ENCODE measurements at places on chromosomes 16 and 17. TPM values are rescaled to one million over a fixed set of nuclear protein-coding genes. Genes with fewer than 3 reads are reported as not detected.

DNA sequence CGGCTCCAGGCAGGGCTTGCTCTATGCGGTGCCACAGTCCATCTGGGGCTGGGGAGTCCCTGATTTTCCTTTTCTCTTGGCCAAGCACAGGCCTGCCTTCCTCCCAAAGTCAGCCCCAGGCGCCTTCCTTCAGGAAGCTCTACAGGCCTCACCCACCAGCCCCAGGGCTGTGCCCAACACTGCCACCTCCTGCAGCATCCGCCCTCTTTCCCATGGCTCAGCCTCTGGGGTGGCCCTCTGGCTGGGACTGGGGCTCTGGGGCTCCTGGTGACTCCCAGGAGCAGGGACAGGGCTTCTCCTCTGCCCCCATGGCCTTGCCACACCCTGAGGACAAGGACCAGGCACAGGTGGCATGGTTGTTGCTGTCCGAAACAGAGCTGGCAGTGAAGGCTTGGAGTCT, 817 bp downstream of the ITGB4 start:
- H3K27ac ChIP-seq: no peak overlapping the region
- no peaks in the 10 kb centered on the region for H3K36me3 ChIP-seq
- DNase-seq: no peak
- H3K27me3 ChIP-seq: no peaks in the 10 kb centered on the region
- H3K4me1 ChIP-seq: peaks cover 6% of the 10 kb centered on the region

DNA sequence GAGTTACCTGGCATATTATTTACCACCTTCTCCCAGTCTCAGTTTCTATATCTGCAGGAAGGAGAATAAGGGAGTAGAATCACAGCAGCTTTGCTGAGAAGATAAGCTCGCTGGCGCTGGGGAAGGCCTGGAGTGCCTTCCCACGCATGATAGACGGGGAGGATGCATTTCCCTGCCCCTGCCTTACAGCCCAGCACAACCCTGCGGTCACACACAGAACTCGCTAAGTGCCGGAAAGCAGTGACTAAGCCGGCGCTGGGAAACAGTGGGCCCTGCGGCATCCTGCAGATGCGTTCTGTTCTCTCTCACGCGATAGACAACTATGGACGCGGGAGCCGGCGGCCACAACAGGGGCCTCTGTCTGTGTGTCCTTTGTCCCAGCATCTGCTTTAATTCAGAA, 4.8 kb downstream of the CA5A start:
- H3K4me3 ChIP-seq: peak overlapping the region; percentile 30
- peak; percentile 61 for DNase-seq
- H3K27ac ChIP-seq: no peak overlapping the region
- no peaks in the 10 kb centered on the region for H3K4me1 ChIP-seq

DNA sequence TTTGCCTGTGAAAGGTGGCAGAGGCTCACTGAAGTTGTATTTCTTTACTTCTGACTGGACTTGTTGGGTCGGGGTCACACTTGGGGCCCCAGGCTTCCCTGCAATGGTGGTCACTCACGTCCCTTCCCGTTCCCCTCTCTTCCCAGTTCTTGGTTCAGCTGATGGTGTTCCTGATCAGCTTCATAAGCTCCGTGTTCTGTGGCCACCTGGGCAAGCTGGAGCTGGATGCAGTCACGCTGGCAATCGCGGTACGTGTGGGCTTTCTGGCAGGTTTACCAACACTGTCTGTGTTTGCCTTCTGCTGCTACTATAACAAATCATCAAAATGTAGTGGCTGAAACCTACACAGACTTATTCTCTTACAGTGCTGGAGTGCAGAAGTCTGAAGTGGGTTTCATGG, 8.6 kb downstream of the SLC47A1 start:
- H3K27ac ChIP-seq: no peak overlapping the region
- H3K27me3 ChIP-seq: peaks cover 5% of the 10 kb centered on the region
- no peak for DNase-seq

The TRPV3 gene
- 6.5 TPM for total RNA-seq

- H3K36me3 ChIP-seq: no peaks in the 10 kb centered on the region
- DNase-seq: no peak
- H3K27ac ChIP-seq: no peak overlapping the region
- no peaks in the 10 kb centered on the region for H3K27me3 ChIP-seq
These were observed 56.3 kb downstream of the LMF1 start for GRCh38 chr16:914440-914839.

- H3K27me3 ChIP-seq: no peaks in the 10 kb centered on the region
- H3K36me3 ChIP-seq: no peaks in the 10 kb centered on the region
- no peak for DNase-seq
- H3K4me1 ChIP-seq: peaks cover 9% of the 10 kb centered on the region
- H3K27ac ChIP-seq: no peak overlapping the region
These were observed 15.9 kb upstream of the ZNF629 start for GRCh38 chr16:30802936-30803335.

The CACNG3 gene
- total RNA-seq: not detected

The COX11 gene
- total RNA-seq: 29.1 TPM

The TMEM186 gene
- total RNA-seq: 11.8 TPM

The SALL1 gene
- total RNA-seq: not detected

The UTS2R gene
- not detected for total RNA-seq

- no peak for DNase-seq
- H3K4me3 ChIP-seq: no peak overlapping the region
- no peak overlapping the region for H3K27ac ChIP-seq
- no peaks in the 10 kb centered on the region for H3K27me3 ChIP-seq
- peaks cover 17% of the 10 kb centered on the region for H3K36me3 ChIP-seq
These were observed 67.9 kb downstream of the TRIM37 start for GRCh38 chr17:59038734-59039133.

GRCh38 chr16:10940501-10941079, 1.7 kb downstream of the DEXI start:
- peaks cover 68% of the 10 kb centered on the region for H3K4me1 ChIP-seq
- H3K27ac ChIP-seq: peak overlapping the region; percentile 67
- DNase-seq: no peak
- no peaks in the 10 kb centered on the region for H3K27me3 ChIP-seq

The ANKRD40CL gene
- total RNA-seq: not detected

The CDH8 gene
- total RNA-seq: 1.2 TPM

DNA sequence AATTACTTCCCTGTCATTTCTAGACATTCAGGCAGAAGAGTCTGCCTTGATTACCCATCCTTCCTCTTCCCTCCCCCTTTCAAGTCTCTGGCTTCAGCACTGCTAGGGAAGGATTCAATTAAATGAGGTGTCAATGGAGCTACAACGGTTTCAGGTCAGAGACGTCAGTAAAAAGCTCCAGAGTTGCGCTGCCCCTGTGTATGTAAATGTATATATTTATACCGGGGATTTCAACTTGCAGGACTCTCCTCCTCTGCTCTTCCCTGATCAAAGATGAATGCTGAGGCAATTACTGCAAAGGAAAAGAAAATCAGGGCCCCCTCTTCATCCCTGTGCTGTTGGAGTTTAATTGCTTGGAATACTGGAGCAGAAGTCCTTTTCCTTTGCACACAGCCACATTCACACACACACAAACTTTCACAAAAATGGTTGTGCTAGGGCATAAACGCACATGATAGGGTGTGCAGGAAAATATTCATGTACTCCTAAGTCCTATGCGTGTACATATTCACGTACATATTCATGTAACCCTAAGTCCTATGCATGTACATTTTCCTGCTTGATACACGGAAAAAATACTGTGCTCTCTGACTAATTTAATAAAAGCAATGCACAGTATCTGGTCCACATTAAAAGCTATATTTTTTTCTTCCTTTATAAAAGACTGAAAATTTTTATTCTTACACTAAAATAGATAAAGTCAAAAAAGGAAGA, 129.7 kb upstream of the PMFBP1 start:
- no peak overlapping the region for H3K27ac ChIP-seq
- DNase-seq: no peak
- H3K27me3 ChIP-seq: no peaks in the 10 kb centered on the region
- no peaks in the 10 kb centered on the region for H3K36me3 ChIP-seq
- no peaks in the 10 kb centered on the region for H3K4me1 ChIP-seq

DNA sequence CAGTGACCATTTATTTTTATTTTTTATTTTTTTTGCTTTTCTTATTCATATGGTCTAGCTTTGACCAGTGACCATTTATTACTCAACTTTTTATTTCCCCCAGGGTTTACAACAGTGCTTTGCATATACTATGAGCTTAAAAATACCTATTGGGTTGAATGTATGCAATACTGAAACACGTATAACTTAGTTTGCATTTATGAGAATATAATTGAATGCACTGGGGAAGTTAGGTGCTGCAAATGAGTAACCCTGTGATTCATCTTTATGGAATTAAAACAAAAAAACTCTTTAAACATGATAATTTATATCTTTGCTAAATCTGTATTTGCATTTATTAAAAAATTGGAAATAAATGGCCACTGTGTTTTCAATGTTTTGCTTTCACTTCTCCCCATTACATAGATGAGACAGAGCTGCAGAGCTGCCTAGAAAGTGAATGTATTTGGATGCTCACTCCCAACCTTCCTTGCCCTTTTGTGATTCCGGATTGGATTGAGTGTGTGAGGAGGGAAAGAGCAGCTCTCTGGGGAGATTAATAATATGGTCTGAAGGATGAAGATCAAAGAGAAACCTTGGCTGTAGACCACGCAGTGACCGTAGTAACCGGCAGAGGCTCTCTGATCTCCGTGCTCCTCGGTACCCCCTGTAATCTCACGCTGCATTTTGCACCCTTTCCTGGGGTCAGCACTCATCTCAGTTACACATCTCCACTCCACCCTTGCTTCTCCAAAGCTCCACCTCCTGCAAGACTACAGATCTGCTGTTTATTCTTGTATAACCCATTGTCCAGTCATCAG, 14.3 kb downstream of the TMEM100 start:
- no peaks in the 10 kb centered on the region for H3K4me1 ChIP-seq
- DNase-seq: no peak

DNA sequence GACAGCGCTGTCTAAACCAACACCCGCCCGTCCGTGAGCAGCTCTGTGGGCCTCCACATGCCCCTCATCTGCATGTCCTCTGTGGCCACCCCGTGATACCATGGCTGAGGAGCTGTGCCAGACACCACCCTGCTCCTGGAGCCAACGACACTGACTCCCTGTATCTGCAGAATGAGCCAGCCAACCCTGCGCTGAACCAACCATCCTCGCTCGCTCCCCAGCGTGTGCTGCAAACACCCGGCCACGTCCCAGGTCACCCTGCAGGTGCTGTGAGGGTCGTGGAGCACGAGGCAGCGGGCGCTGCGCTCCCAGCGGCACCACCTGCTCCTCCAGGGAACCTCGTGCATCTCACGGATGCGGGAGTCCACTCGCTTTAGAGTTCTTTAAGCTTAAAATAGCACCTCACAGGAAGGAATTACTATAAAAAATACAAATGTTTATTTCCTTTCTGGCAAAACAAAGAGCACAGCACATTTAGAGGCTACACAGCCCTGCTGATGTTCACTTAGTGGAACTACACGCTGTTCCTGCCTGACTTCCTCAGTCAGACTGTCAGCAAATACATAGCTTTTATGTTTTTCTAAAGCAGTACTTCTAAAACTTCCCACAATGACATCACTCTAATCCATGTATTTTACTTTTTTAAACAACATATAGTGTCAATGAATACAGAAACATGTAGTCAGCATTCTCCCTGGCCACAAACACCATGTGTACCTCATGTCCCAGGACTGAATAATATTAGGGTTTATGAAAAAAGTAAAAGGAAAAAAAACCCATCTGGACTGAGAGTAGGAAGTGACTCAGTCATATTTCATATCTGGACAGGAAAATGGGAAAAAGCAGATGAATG, 43.5 kb downstream of the MAP1LC3B start:
- no peaks in the 10 kb centered on the region for H3K27me3 ChIP-seq
- peak overlapping the region; percentile 77 for H3K4me3 ChIP-seq
- H3K36me3 ChIP-seq: no peaks in the 10 kb centered on the region
- peaks cover 13% of the 10 kb centered on the region for H3K4me1 ChIP-seq

DNA sequence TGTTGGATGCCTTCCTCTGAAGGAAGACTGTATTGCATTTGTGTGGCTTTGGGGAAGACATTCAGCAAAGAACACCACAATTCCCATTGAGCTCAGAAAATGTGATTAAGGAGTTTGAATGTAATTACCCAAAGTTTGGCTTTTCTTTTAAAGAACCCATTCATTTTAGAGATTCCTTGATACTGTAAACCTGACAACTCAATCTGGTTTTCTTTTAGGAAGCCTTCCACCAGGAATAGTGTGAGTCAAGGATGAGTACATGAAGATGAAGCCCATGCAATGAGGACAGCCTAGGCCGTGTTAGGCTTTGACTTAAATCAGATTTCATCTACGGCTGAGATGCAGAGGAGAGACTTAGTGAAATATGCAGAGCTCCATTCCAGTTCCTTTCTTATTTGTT, 271.7 kb upstream of the TBX2 start:
- H3K27ac ChIP-seq: no peak overlapping the region
- no peaks in the 10 kb centered on the region for H3K27me3 ChIP-seq
- no peak overlapping the region for H3K4me3 ChIP-seq
- no peaks in the 10 kb centered on the region for H3K4me1 ChIP-seq

DNA sequence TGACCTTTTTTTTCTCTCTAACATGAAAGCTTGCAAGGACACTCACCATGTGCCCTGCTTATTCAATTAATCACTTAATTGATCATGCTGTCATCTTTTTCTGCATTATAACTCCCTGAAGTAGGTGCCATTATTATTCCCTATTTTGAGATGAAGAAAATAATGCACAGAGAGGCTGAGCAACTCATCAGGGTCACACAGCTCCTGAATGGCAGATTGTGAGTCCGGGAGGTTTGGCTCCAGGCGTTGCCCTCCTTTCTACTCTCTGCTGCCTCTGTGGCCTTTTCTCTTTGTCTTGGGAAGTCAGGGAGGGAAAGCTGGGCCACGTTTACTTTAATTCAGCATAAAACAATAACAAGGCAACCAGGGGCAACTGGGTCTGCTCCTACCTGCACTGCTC, 17.2 kb upstream of the N4BP1 start:
- no peak overlapping the region for H3K27ac ChIP-seq
- no peaks in the 10 kb centered on the region for H3K27me3 ChIP-seq
- no peaks in the 10 kb centered on the region for H3K36me3 ChIP-seq
- DNase-seq: peak; percentile 6

The ANTKMT gene
- 37.9 TPM for total RNA-seq

DNA sequence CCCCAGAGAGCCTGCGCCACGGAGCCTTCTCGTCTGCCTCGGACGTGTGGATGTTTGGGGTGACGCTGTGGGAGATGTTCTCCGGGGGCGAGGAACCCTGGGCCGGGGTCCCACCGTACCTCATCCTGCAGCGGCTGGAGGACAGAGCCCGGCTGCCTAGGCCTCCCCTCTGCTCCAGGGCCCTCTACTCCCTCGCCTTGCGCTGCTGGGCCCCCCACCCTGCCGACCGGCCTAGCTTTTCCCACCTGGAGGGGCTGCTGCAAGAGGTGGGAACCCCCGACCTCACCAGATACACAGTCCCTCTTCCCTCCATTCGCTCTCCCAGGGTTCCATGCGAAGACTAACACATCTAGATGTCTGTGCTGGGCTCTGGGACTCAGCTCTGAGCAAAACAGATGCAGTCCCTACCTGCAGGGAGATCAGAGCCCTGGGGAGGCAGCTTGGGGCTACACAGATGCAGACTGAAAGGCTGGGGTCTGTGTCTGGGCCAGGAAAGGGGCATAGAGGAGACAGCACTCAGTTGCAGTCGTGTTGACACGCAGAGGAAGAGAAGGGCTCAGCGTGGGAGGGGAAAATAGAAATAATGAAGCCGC, 3.7 kb downstream of the TNK1 start:
- peaks cover 21% of the 10 kb centered on the region for H3K27me3 ChIP-seq
- H3K36me3 ChIP-seq: no peaks in the 10 kb centered on the region
- no peak overlapping the region for H3K27ac ChIP-seq
- peaks cover 5% of the 10 kb centered on the region for H3K4me1 ChIP-seq
- no peak for DNase-seq
- peak overlapping the region; percentile 22 for H3K4me3 ChIP-seq

The TEKT1 gene
- not detected for total RNA-seq

GRCh38 chr16:58456193-58456592, 43.8 kb upstream of the NDRG4 start:
- H3K4me1 ChIP-seq: peaks cover under 1% of the 10 kb centered on the region
- DNase-seq: no peak
- H3K36me3 ChIP-seq: no peaks in the 10 kb centered on the region
- no peak overlapping the region for H3K27ac ChIP-seq
- peaks cover 13% of the 10 kb centered on the region for H3K27me3 ChIP-seq
- H3K4me3 ChIP-seq: no peak overlapping the region

The ICAM2 gene
- total RNA-seq: 20.7 TPM

The HOXB6 gene
- 2.2 TPM for total RNA-seq

The KRT24 gene
- not detected for total RNA-seq

All from natural killer cell treated with Interleukin-12 subunit alpha and Interleukin-12 subunit beta and Interleukin-15 and Interleukin-18, amount 100 ng/mL, for 72 hours (primary cell).